Activated CD4-positive, alpha-beta T cell treated with anti-CD3 and anti-CD28 coated beads, Interleukin-2, amount 10 ng/mL, durations not matched to agents 7 days and 5 days (primary cell): ENCODE measurements at places on chromosomes 7 and 10. TPM values are rescaled to one million over a fixed set of nuclear protein-coding genes. Genes with fewer than 3 reads are reported as not detected.

Gene TAS2R4
- total RNA-seq, result 1.3 TPM

- peaks cover 60% of the 10 kb centered on the region for H3K36me3 ChIP-seq
- peak; percentile 50 for DNase-seq
- H3K27ac ChIP-seq, result peak overlapping the region; percentile 97
- peak overlapping the region; percentile 68 for H3K4me3 ChIP-seq
- H3K27me3 ChIP-seq, result no peaks in the 10 kb centered on the region
These were observed 47.3 kb downstream of the CDCA7L start for GRCh38 chr7:21898265-21898930.

Gene PRSS37
- not detected for total RNA-seq

Gene ELOVL3
- total RNA-seq, result not detected

DNA sequence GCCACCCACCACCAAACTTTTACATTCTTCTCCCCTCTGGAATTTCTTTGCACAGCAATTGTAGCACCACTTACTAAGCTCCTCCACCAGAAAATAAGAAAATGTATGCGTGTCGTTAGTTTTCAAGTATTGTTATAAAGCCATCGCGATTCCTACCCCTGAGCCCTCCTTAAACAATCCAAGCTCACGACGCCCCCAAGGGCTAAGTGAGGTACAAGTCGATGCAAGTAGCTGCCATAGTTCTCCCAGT is 1.3 kb downstream of the FRAT2 start:
- peaks cover 27% of the 10 kb centered on the region for H3K36me3 ChIP-seq
- H3K4me3 ChIP-seq, result peak overlapping the region; percentile 83
- peaks cover 44% of the 10 kb centered on the region for H3K4me1 ChIP-seq
- peak overlapping the region; percentile 85 for H3K27ac ChIP-seq
- peaks cover 21% of the 10 kb centered on the region for H3K27me3 ChIP-seq

GRCh38 chr10:71836596-71836974 is 14.5 kb downstream of the PSAP start:
- no peaks in the 10 kb centered on the region for H3K27me3 ChIP-seq
- H3K4me1 ChIP-seq, result peaks cover 49% of the 10 kb centered on the region
- H3K27ac ChIP-seq, result no peak overlapping the region
- peaks cover 8% of the 10 kb centered on the region for H3K36me3 ChIP-seq
- H3K4me3 ChIP-seq, result no peak overlapping the region

Gene IQUB
- not detected for total RNA-seq
